Endothelial cell of umbilical vein (primary cell): ENCODE measurements at places on chromosomes 5 and 9. TPM values are rescaled to one million over a fixed set of nuclear protein-coding genes. Genes with fewer than 3 reads are reported as not detected.

The ZNF622 gene
- 23.1 and 26.6 TPM in 2 replicates for total RNA-seq

The BHMT gene
- total RNA-seq: not detected in 2 replicates

GRCh38 chr9:128372784-128373183 lies 1.6 kb downstream of the URM1 start:
- peak overlapping the region; percentile 32 for H3K27ac ChIP-seq
- H3K36me3 ChIP-seq: no peaks in the 10 kb centered on the region
- no peaks in the 10 kb centered on the region for H3K27me3 ChIP-seq
- DNase-seq: peak; percentile 15
- peaks cover 17% of the 10 kb centered on the region for H3K4me1 ChIP-seq

DNA sequence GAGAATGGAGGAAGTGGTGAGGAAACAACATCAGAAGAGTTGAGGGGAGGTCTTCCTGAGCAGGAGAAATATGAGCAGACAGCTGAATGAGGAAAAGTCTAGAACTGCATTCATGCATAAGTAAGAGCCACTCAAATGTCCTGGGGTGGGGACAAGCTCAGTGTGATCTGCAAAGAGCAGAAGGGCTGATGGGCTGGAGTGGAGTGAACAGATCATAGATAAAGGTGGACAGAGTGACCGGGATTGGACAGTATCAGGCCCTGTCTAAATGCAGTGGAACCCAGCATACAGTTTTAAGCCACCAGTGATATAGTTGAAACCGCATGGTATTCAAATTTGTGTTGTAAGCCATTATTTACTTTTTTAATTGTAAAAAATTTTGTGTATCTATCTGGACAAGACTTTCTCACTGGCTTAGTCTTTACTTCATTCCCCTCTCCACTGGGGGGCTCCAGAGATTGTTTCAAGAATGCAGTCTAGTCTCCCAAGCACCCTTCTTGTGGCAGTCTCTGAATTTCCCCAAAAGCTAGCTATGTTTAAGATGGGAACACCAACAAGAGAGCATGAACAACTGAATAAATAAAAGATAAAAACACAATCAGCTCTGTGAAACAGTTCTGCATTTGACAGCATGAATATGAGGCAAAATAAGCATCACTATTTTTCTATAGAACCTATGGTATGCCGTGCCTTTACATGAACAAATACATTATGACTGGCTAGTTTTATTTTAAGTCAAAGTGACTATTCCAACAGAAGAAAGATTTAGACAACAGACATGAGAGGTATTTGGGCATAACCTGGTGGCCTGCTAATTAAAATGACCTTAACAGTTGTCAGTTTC lies 10.7 kb upstream of the STK32A start:
- peaks cover 4% of the 10 kb centered on the region for H3K27me3 ChIP-seq
- no peak overlapping the region for H3K4me3 ChIP-seq
- no peaks in the 10 kb centered on the region for H3K4me1 ChIP-seq
- H3K36me3 ChIP-seq: no peaks in the 10 kb centered on the region

DNA sequence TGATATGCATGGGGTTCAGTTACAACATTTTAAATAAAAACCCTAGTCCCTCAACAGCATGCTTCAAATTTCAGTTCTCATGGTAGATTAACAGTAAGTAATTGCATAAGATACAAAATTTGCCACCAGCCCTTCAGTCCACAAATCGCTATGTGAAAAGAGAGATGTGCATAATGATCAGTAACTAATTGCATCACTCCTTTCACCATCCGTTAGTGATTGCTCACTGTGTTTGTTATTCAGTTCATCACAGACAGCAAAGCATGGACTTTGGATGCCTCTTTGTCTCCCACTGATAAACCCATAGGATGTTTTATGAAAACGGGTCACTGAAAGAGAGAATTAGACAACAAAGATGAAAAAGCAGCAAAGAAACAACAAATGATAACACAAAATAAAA lies 103.2 kb downstream of the MCTP1 start:
- no peak overlapping the region for H3K27ac ChIP-seq
- no peak for DNase-seq
- peaks cover 5% of the 10 kb centered on the region for H3K4me1 ChIP-seq
- H3K4me3 ChIP-seq: no peak overlapping the region
- no peaks in the 10 kb centered on the region for H3K27me3 ChIP-seq

DNA sequence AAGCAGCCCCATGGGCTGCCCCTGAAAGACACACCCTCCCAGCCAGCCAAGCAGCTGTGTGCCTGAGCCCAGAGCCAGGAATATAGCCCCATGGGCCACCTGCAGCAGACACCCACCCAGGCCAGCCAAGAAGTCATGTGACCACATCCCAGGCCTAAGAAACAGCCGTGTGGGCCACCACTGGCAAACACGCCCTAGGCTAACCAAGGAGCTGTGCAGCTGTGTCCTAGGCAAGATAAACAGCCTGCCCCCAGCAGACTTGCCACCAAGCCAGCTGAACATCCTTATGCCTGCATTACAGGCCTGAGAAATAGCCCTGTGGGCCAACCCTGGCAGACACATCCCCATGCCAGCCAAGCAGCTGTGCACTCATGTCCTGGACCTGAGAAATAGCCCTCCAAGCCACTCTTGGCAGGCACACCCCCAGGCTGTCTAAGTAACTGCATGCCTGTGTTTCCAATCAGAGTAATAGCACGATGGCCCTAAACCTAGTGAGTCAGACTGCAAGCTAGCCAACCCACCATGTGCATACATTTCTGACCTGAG lies 143.0 kb downstream of the ADAMTS6 start:
- no peak overlapping the region for H3K27ac ChIP-seq
- no peaks in the 10 kb centered on the region for H3K27me3 ChIP-seq
- H3K4me3 ChIP-seq: no peak overlapping the region
- H3K4me1 ChIP-seq: no peaks in the 10 kb centered on the region
- no peaks in the 10 kb centered on the region for H3K36me3 ChIP-seq
- no peak for DNase-seq

DNA sequence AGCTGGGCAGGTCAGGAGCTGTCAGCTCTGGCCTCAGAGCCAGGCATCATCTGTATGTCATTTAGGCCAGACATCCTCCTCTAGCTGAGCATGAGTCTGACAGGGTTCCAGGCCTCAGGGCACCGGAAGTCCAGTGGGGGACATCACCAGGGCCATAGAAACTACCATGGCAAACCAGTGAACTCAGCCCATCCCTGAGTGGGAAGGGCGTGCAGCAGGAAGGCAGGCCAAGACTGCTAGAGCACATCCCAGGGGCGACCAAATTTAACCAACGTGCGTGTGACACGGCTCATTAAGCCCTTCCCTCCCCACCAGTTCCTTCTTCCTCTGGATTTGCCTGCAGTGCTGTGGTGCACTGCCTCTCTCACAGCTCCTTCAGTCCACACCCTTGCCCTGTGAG lies 75.9 kb downstream of the COL27A1 start:
- H3K4me3 ChIP-seq: no peak overlapping the region
- DNase-seq: no peak
- no peak overlapping the region for H3K27ac ChIP-seq
- no peaks in the 10 kb centered on the region for H3K27me3 ChIP-seq

- H3K27ac ChIP-seq: no peak overlapping the region
- peaks cover 19% of the 10 kb centered on the region for H3K36me3 ChIP-seq
- H3K27me3 ChIP-seq: no peaks in the 10 kb centered on the region
- H3K4me1 ChIP-seq: peaks cover 3% of the 10 kb centered on the region
- H3K4me3 ChIP-seq: no peak overlapping the region
Observed at GRCh38 chr9:6502399-6502798, 89.4 kb downstream of the UHRF2 start.

GRCh38 chr9:9992936-9993335 lies 619.9 kb downstream of the PTPRD start:
- no peak overlapping the region for H3K27ac ChIP-seq
- H3K4me3 ChIP-seq: no peak overlapping the region
- no peaks in the 10 kb centered on the region for H3K27me3 ChIP-seq
- no peaks in the 10 kb centered on the region for H3K36me3 ChIP-seq
- DNase-seq: no peak
- H3K4me1 ChIP-seq: peaks cover 9% of the 10 kb centered on the region

DNA sequence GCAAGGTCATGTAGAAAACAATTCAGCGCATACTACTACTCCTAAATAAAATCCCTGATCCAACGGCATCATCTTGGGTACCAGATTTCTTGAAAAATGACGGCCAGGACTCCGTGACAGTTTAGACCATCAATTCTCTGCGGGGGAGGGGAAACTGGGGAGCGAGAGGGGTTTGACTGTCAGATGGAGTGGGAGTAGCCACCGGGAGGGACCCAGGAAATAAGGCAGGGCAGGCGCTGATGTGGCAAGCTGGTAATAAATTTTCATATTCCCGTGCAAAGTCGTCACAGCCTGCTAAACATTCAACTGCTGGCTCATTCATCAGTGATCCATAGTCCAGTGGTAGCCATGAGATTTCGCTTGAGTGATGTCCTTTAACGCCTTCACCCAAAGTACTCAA lies 457 bp upstream of the CDH18 start:
- no peaks in the 10 kb centered on the region for H3K4me1 ChIP-seq
- no peak overlapping the region for H3K4me3 ChIP-seq
- H3K27ac ChIP-seq: no peak overlapping the region

The HTR1A gene
- not detected in 2 replicates for total RNA-seq

The PCDHA1 gene
- total RNA-seq: not detected in 2 replicates

DNA sequence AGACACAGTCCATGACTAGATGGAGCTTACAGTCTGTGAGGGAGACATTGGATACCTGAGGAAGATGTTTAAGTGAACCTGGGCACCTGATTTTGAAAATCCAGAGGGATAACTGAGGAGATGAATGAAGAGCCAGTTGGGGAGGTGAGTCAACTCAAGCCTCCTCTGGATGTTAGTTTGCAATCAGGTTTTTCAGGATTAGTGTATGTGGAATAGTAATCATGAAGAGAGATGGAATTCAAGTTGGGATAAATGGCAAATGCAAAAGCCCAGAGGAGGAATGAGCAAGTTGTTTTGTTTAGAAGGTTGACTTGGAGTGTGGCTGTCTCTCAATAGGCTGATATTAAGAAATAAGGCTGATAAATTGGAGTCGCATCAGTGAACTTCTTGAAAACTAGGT lies 28.9 kb downstream of the PRDM6 start:
- no peaks in the 10 kb centered on the region for H3K36me3 ChIP-seq
- H3K27me3 ChIP-seq: peaks cover 18% of the 10 kb centered on the region
- H3K4me3 ChIP-seq: no peak overlapping the region
- no peak for DNase-seq
- H3K27ac ChIP-seq: no peak overlapping the region
- H3K4me1 ChIP-seq: no peaks in the 10 kb centered on the region

DNA sequence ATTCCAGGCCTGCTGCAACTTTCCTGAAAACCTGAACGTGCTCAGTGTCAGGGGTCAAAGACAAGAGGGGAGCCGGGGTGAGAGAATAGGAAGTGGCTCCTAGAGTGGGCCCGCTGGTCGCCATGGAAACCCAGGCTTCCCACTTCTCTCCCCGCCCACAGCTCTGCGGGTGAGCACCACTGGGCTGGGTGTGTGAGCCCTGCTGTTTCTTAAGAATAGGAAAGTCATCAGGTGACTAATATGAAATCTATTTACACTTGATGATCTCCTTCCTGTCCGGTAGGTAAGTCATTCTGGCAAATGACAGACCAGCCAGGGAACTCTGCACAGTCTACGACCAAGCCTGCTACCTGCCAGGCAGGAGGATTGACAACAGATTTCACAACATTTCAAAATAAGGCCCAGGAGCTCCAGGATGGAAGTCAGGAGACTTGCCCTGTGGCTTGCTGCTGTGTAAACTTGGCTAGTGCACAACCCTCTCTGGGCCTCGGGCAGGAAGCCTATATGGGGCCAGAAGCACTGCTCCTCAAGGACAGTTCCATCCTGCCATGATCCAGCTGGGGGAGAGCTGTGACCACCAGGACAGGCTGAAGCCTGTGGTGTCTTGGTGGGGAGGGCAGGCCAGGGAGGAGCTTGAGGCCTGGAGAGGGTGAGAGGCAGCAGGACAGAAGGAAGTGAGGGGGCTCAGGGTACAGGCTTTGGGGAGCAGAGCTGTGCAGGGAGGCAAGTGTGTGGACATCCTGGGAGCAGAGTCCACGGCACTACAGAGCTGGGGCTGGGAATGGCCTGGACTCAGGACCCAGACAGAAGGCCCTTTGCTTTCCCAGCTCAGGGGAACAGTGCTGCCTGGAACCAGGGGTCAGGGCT lies 60.6 kb downstream of the SHB start:
- H3K4me1 ChIP-seq: peaks cover 30% of the 10 kb centered on the region
- H3K4me3 ChIP-seq: no peak overlapping the region
- peak; percentile 80 for DNase-seq
